ENCODE measurements at places on chromosomes 12 and 14.
A peak's percentile ranks its signal among the peaks of the same experiment; 100 is the strongest.

- no peaks in the 10 kb centered on the region for H3K27me3 ChIP-seq
- H3K36me3 ChIP-seq: no peaks in the 10 kb centered on the region
- H3K4me3 ChIP-seq: no peak overlapping the region
- H3K27ac ChIP-seq: no peak overlapping the region
- DNase-seq: no peak
Measured at GRCh38 chr14:62003701-62004100, 241.5 kb downstream of the SNAPC1 start.

DNA sequence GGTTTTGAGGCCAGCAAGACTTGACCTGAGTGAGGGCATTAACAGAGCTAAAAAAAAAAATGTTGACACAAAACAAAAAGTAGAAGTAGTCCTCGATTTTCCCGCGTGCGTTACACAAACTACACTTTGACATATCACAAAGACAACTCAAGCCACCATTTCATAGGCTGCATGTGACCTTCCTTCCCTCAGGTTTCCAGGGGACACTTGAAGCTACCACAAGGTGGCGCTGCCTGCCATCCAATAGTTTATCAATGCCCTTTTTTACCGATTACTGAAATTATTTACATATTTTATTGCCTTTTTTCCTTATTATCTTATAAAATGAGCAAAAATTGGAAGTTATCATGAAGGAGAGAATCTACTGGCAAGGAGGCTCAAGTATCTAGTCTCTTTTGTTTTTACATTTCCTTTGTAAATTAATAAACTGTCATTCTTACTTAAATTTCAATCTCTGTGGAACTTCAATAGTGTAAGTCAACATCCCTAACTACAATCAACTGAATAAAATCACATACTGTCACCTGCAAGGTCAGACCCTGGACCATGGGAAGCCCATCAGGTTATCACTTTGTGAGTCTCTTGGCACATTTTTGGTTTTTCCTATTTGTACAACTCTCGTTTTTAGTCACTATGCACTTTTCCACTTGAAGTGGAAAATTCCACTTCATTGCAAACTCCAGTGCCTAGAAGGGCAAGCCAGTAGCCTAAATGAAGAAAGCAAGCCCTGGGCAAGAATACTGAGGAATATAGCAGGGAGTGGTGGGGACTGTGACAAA lies 84.6 kb upstream of the CPSF6 start:
- peaks cover 7% of the 10 kb centered on the region for H3K4me1 ChIP-seq
- no peaks in the 10 kb centered on the region for H3K27me3 ChIP-seq
- peak; percentile 80 for DNase-seq
- H3K36me3 ChIP-seq: no peaks in the 10 kb centered on the region
- no peak overlapping the region for H3K27ac ChIP-seq

DNA sequence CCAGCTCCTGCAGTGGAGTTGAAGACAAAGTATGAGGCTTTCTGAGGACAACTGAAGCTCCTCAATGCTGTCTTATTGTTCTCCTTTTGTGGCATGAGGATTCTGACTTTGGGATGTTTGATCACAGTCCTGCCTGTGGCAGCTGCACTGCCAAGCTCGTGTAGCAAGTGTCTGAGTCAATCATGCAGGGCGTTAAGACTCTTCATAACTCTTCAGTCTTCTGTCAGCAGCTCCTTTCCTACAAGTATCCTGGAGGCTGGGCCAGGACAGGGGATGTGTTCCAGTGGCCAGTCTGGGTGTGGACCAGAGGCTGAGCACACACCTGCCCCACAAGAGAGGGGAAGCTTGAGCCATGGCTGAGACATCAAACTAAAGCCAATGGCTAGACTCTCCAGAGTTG lies 94.3 kb downstream of the PELI2 start:
- H3K4me1 ChIP-seq: no peaks in the 10 kb centered on the region
- DNase-seq: no peak
- H3K27me3 ChIP-seq: no peaks in the 10 kb centered on the region
- no peak overlapping the region for H3K4me3 ChIP-seq

- no peaks in the 10 kb centered on the region for H3K27me3 ChIP-seq
- no peak overlapping the region for H3K4me3 ChIP-seq
- no peak for DNase-seq
- H3K36me3 ChIP-seq: no peaks in the 10 kb centered on the region
Measured at GRCh38 chr14:93105362-93105761, 10.4 kb downstream of the ITPK1 start.

DNA sequence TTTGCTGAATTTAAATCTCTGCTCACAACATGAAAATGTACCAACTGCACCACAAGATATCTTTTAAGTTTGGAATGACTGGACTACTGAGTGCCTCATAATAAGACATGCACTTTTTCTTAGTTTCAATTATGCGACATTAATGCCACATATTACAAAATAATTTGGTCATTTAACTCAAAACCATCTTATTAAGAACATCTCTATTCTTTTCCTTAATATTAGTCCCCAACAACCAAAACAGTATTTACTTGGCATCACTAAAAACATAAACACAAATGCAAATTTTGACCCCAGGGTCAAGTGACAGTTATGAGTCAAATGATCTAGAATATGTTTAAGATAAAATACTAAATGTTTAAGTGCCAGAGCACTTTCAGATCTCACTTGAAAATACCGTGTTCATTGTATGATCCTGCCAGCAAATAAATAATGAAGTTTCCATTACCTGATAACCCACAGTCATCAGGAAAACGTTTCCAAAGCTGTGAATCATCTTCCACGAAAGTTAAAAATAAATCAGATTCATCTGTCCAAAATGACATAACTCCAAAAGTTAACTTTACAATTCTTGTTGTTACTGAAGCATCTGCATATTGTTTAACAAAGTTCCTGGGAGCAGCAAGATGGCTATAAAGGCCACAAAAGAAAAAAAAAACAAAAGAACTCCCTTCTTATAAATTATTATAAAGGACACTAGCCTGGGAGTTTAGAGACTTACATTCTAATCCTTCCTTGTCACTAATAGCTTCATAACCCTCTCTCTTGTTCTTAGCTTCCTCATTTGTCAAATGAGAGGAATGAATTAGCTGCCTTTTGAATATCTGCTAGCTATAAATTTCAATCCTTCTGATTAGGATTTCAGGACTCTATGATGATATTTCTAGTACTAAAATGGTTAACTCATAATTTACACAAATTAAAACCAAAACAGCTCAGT lies 30.5 kb upstream of the AP4S1 start:
- H3K4me1 ChIP-seq: peaks cover 10% of the 10 kb centered on the region
- no peaks in the 10 kb centered on the region for H3K27me3 ChIP-seq
- H3K36me3 ChIP-seq: no peaks in the 10 kb centered on the region
- H3K4me3 ChIP-seq: no peak overlapping the region
- no peak overlapping the region for H3K27ac ChIP-seq

DNA sequence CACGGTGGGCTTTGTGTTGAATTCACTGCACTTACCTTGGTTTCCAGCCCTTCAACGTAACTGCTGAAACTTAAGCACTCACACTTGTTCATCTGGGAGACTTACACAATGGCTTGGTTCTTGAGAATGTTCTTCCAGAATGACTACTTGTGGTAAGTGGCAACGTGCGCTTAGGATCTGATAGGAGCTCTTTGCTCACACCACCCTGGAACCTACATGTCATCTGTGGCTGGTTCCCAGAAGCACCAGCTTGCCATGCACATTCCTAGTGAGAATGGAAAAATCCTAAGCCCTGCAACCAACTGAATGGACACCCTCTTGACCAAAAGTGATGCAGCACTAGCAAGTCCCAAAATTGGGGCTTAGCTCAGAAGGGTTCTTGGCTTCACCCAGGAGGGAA lies 59.0 kb upstream of the FAM181A start:
- no peak overlapping the region for H3K4me3 ChIP-seq
- H3K27me3 ChIP-seq: no peaks in the 10 kb centered on the region
- DNase-seq: no peak
- no peaks in the 10 kb centered on the region for H3K4me1 ChIP-seq
- H3K36me3 ChIP-seq: no peaks in the 10 kb centered on the region

DNA sequence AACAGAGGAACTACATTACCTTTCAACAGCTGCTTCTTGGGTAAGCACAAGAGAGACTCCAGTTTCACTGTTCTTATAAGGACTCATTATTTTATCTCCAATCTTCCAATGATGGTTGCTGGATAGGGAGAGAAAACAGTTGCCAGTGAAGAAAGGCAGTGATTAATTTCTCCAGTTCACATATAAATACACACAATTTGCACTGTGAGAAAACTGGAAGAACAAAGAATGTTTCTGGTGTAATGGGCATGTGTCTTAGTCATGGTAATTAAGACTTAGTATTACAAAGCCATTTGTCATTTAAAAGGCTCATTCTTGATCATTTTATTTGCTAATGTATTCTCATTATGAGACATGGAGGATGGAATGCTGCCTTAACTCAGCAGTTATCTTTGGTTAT lies 78.0 kb upstream of the FAR2 start:
- H3K4me1 ChIP-seq: no peaks in the 10 kb centered on the region
- no peak for DNase-seq
- no peak overlapping the region for H3K4me3 ChIP-seq
- no peak overlapping the region for H3K27ac ChIP-seq
- H3K36me3 ChIP-seq: no peaks in the 10 kb centered on the region
- no peaks in the 10 kb centered on the region for H3K27me3 ChIP-seq

DNA sequence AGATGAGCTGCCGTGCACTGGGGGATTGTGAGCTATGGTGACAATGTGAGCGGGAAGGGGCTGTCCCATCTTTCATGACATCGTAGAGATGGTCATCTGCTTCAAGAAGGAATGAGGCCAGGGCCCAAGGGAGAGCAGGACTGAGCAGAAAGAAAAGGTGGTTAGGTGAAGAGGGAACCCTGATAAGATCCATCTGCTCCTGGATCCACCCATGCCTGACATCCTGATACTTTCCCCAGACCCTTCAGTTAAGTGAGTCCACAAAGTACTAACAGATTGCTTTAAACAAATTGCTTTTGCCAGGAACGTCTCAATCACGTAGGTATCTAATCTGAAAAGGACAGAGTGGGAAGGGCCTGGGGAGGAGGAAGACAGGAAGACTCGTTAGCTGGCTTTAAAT lies 25.4 kb upstream of the DLK1 start:
- no peak overlapping the region for H3K27ac ChIP-seq
- H3K4me3 ChIP-seq: no peak overlapping the region
- peaks cover 2% of the 10 kb centered on the region for H3K27me3 ChIP-seq
- no peaks in the 10 kb centered on the region for H3K4me1 ChIP-seq
- no peaks in the 10 kb centered on the region for H3K36me3 ChIP-seq
- no peak for DNase-seq

DNA sequence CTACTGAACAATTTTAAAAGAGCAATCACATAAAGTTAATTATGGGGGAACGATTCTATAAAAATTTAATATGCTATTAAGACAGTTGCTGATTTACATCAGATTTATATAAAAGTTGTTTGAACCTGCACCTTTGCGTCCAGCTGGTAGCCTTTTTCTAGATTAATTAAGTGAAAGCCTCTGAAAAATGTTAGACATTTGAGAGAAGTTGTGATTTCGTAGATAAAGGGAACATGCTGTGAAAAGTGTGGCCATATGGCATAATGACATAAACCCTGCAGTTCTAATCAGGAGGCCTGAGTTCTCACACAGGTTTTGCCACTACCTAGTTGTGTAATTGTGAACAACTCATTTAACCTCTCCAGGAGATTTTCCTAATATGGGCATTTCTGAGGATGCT lies 187.2 kb downstream of the TMTC2 start:
- H3K4me1 ChIP-seq: no peaks in the 10 kb centered on the region
- no peak overlapping the region for H3K4me3 ChIP-seq

GRCh38 chr12:16174282-16174681 lies 103.2 kb downstream of the SLC15A5 start:
- H3K27me3 ChIP-seq: no peaks in the 10 kb centered on the region
- no peaks in the 10 kb centered on the region for H3K36me3 ChIP-seq
- no peak overlapping the region for H3K4me3 ChIP-seq

DNA sequence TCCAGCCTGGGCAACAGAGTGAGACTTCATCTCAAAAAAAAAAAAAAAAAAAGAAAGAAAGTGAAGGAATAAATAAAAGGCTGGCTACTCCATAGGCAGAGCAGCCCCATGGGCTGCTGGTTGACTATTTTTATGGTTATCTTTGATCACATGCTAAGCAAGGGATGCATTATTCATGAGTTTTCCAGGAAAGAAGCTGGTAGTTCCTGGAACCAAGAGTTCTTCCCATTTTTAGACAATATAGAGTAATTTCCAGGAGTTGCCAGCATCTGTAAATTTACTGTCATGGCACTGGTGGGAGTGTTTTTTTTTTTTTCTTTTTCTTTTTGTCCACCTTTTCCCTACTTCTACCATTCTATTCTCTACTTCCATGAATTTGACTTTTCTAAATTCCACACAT lies 24.2 kb downstream of the FGD4 start:
- DNase-seq: no peak
- no peaks in the 10 kb centered on the region for H3K4me1 ChIP-seq
- no peaks in the 10 kb centered on the region for H3K36me3 ChIP-seq

- H3K4me3 ChIP-seq: no peak overlapping the region
- no peak for DNase-seq
- no peak overlapping the region for H3K27ac ChIP-seq
- H3K36me3 ChIP-seq: no peaks in the 10 kb centered on the region
- H3K27me3 ChIP-seq: no peaks in the 10 kb centered on the region
- H3K4me1 ChIP-seq: no peaks in the 10 kb centered on the region
Measured at GRCh38 chr14:102295270-102295669, 9.7 kb downstream of the MOK start.

- peak overlapping the region; percentile 97 for H3K27ac ChIP-seq
- peaks cover 81% of the 10 kb centered on the region for H3K4me1 ChIP-seq
- peak overlapping the region; percentile 53 for H3K4me3 ChIP-seq
- no peaks in the 10 kb centered on the region for H3K36me3 ChIP-seq
Measured at GRCh38 chr14:95496690-95497259, 19.7 kb downstream of the SYNE3 start.

Data from B cell (primary cell).